IPS-NIHi11 (cell line): ENCODE measurements at places on chromosomes 5 and 9.
A peak's percentile ranks its signal among the peaks of the same experiment; 100 is the strongest.

DNA sequence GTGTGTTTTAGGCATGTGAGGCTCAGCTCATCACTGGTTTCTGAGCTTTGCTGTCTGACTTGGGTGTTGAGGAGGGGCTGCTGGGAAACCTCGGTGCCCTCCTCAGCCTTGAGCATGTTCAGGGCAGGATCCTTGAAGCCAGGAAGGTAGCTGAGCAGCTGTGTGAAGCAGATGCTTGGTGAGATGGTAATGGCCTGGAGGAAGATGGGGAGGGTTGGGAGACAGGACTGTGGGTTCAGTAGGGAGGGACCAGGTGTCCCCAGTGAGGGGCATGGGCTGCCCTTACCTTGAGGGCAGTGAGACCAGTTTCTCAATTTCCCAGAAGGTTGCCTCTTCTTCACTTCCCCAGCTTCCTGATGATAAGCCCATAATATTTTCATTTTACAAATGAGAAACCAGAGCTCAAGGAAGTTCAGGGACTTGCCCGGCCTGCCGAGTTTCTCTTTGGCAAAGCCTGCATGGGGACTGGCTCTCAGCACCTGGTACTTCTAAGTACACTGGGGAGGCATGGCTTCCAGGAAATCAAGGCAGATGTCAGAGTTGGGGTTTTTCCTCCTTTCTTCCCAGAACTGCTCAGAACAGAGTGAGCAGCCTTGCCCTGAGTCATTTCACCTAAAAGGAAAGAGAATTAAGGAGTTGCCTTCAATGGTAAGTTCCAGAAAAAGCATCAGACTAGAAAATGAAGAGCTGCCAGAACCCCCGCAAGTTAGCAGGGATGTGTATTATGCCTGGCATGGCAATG, 225.7 kb downstream of the MAST4 start:
- DNase-seq: no peak

- peak; percentile 23 for DNase-seq
Observed at GRCh38 chr5:127406326-127407121, 110.9 kb upstream of the PRRC1 start.

DNA sequence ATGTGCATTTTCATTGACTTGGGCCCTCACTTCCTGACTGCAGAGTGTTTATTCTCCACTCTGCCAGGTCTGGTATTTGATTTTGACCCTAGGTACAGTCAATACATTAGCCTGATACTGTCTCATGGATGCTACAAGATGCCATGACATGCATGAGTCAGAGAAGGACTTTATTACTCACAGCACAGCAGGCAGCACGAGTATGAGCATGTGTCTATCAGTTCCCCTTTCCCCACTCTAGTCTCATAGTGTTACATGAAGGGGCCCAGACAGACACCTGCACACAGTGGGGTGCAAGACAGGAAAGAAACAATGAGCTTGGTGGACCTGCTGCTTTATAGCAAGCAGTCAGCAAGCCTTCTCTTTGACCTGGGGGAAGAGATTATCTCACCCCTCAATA, 19.6 kb downstream of the ITGA2 start:
- no peak for DNase-seq

DNA sequence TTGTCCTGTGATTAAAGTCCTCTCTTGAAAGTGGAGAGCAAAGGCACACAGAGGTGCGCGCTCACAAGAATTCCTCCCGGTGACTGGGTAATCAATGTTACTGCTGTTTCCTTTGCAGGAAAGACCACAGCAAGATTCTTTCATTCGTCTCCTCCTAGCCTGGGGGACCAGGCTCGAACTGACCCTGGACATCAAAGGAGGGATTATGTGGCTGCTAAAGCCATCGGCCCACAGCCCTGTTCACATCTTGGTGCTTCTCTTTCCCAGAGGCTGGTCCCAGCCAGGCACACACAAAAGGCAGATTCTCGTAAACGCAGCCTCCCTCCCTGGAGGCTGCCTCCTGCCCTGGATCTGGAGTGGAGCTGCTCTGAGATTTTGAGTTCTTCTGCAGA, 230.9 kb downstream of the FANCC start:
- DNase-seq: no peak

DNA sequence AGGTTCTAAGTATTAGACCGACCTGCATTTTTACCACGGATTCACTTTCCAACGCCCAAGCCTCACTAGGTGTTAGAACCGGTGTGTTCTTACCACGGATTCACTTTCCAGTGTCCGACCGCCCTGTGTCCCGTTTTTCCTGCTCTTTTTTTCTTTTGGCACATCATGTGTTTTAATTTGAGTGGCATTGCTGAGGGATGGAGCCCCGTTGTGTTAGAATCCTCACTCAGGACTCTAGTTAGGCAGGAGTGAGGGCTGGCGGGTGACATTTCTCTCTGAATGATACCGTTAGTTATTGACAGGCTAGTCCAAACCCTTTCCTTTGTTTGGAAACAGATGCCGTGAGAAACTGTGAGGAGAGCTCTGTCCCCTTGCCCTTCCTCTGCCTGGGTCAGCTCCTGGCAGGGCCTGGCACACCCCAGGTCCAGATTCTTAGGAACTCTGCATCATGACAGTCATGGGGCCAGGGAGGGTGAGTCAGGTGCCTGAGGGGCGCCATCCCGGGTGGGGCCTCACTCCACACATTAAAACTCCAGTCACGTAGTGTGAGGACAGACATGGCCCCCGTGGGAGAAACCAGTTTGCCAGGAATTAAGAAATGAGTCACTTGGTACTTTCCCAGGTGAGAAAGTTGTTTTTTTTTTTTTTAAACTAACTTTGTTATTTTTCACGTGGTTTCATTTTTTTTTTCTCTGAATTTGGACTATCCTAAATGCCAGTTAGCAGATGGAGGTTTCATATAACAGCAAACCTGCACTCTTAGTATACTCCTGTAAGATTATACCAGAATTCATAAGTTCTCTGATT, 15.8 kb downstream of the EXOC3 start:
- no peak for DNase-seq

DNA sequence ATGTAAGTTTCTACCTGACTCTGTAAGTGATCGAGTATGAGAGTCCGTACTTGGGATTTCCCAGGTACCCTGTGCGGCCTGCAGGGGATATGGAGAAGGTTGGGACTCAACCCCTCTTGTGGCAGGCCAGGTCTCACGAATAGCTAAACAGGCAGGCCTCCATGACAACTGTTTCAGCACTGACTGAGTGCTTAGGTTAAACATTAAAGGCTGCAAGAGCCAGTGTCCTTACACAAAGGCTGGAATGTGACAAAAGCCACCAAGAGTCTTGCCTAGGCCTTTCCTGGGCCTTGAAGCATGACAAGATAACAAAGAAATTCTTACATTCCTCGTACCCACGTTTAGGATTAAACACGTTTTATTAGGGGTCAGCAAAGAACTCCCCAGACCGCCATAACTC, 58.6 kb downstream of the THBS4 start:
- DNase-seq: no peak

GRCh38 chr5:36079200-36079781, 12.6 kb upstream of the UGT3A2 start:
- peak; percentile 81 for DNase-seq

DNA sequence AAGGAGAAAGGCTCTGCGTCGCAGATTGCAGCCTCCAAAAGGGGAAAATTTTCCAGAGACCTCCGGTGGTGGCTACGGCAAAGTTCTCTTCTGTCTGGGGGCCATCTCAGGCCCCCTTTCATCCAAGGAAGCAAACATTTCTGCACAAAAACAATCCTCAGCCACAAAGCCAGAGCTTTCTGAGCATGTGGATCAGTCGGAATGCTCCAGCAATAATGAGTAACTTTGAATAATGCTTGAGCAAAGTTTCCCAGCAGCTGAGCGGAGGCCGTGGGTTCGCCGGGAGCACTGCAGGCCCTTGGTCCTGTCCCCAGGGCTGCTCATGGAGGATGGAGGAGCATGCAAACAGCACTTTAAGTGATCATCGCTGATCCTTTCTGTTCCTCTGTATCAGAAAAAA, 60.2 kb upstream of the UNC5A start:
- no peak for DNase-seq
